ENCODE measurements at places on chromosomes 16 and 17. TPM values are rescaled to one million over a fixed set of nuclear protein-coding genes. Genes with fewer than 3 reads are reported as not detected.

The NPIPA2 gene
- total RNA-seq, result 0.69 TPM

The CACNG1 gene
- total RNA-seq, result not detected

The TOP2A gene
- total RNA-seq, result 37.4 TPM

The CMTM4 gene
- 24.0 TPM for total RNA-seq

The CLEC18B gene
- 1.6 TPM for total RNA-seq

The KCNJ16 gene
- not detected for total RNA-seq

The NME3 gene
- total RNA-seq, result 61.7 TPM
